ENCODE measurements at places on chromosomes 12 and 14.

- no peak for DNase-seq
Observed at GRCh38 chr12:63353559-63353958, 202.6 kb upstream of the AVPR1A start.

GRCh38 chr14:58088961-58089360 lies 63.1 kb downstream of the ARMH4 start:
- no peak for DNase-seq

- no peak for DNase-seq
Observed at GRCh38 chr14:99592933-99593753, 10.9 kb downstream of the CCDC85C start.

- no peak for DNase-seq
Observed at GRCh38 chr14:24563505-24563904, 12.5 kb downstream of the CTSG start.

GRCh38 chr12:112850383-112850782 lies 56.4 kb upstream of the OAS1 start:
- no peak for DNase-seq

- DNase-seq: no peak
Observed at GRCh38 chr14:77092676-77093075, 5.4 kb upstream of the CIPC start.

GRCh38 chr14:22531451-22532344 lies 57.3 kb downstream of the DAD1 start:
- peak; percentile 37 for DNase-seq

GRCh38 chr14:52563120-52563519 lies 10.5 kb downstream of the GPR137C start:
- no peak for DNase-seq

- DNase-seq: no peak
Observed at GRCh38 chr12:34186492-34186891, 164.2 kb downstream of the ALG10 start.

DNA sequence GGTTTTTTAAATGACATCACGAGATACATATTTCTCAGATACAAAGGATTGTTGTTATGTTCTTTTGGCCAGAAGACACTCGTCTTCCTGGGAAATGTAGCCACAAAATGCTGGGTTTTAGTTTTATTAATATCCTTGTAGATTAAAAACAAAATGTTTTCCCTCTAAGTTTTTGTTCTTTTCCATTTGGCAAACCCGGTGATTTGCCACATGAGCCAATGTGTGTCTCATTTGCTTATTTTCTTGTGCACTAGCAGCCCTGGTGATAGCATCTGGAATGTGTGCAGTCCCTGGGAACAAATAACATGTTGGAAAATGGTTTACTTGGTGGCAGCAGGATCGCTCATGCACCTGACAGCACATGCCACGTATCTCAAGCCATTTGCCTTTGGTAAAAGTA lies 61.0 kb downstream of the HMGA2 start:
- no peak for DNase-seq

GRCh38 chr14:61893371-61893940 lies 131.2 kb downstream of the SNAPC1 start:
- DNase-seq: no peak

All from stimulated activated CD4-positive, alpha-beta T cell treated with anti-CD3 and anti-CD28 coated beads, Interleukin-15, amount 100 ng/mL, for 24 hours (primary cell).